ENCODE measurements at places on chromosomes 1 and 21.

DNA sequence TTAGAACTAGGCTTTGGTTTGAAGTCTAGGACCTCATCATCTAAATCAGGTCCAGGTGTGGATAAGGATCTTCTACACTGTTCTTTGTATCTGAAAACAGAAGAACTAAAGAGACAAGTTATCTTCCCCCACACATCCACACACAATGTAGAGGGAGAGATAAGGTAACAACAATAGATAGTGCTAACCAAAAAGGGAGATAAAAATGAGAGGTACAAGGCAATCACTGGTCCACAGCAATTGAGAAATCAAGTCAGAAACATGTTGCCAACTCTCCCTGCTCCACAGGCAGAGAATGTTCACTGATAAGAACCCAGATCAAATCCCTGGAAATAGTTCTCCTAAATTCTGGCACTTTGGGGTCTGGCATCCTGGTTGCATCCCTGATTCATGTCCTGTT is 75.8 kb upstream of the LHX8 start:
- DNase-seq: no peak

- DNase-seq: no peak
These were observed 41.8 kb downstream of the SGIP1 start for GRCh38 chr1:66575739-66576138.

GRCh38 chr1:6464915-6465314 is 1.1 kb downstream of the TNFRSF25 start:
- no peak for DNase-seq

GRCh38 chr21:42269386-42269785 is 45.8 kb downstream of the TFF3 start:
- DNase-seq: no peak

DNA sequence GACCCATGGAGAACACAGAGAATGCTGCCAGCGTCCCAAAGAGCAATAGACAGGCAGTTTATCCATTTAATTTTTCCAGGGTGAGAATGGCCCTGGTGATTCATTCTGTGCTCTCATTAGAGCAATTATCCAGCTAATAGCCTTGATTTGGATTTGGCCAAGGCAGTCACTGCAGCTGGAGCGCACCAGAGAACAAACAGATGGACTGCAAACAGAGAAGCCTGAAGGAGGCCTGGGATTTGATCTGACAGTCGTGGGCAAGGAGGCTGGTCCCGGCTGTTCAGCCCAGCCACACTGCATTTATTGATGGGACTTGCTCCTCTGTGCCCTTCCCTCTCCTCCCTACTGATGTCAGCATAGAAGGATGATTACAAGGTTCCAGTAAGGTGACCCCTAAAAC is 353.9 kb upstream of the C1orf174 start:
- DNase-seq: no peak
